Thymus (tissue), 14 donors: ENCODE measurements at places on chromosomes 3 and 15. TPM values are rescaled to one million over a fixed set of nuclear protein-coding genes. Genes with fewer than 3 reads are reported as not detected.
A peak's percentile ranks its signal among the peaks of the same experiment; 100 is the strongest.

DNA sequence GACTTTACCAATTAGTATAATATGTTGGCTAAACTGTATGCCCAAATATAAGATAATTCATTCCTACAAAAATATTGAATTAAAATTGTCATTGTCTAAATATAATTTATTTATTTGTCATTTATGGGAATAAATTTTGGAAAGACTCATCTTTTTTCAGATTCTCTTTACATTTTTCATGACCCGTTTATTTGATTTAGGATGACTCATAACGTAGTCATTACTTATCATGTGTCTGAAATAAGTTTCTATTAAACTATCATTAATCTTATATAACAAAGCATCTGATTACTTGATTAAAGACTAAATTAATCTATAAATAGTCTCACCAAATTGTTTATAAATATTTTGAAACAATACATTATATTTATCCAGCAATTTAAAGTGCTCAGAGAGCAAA, 516.6 kb downstream of the CADM2 start:
- no peaks in the 10 kb centered on the region for H3K4me1 ChIP-seq
- H3K4me3 ChIP-seq, result no peak overlapping the region
- no peak overlapping the region for H3K27ac ChIP-seq

The ANKUB1 gene
- polyA plus RNA-seq, result not detected

GRCh38 chr3:56801662-56802377, at the start of gene ARHGEF3:
TSS of gene ARHGEF3 (minus strand) at chr3:56801949. CDS start at chr3:56801798, 151 bp downstream.
- peaks cover 42% of the 10 kb centered on the region for H3K4me1 ChIP-seq
- peak within 1 kb of the TSS; percentile 99 for H3K4me3 ChIP-seq
- H3K27me3 ChIP-seq, result no peaks in the 10 kb centered on the region
- no peaks in the 10 kb centered on the region for H3K36me3 ChIP-seq
- peak; percentile 93 for DNase-seq

The FSD2 gene
- polyA plus RNA-seq, result 0.05 TPM

The CACNA1D gene
- 0.57 TPM for polyA plus RNA-seq

The FOXL2 gene
- 0.18 TPM for polyA plus RNA-seq

DNA sequence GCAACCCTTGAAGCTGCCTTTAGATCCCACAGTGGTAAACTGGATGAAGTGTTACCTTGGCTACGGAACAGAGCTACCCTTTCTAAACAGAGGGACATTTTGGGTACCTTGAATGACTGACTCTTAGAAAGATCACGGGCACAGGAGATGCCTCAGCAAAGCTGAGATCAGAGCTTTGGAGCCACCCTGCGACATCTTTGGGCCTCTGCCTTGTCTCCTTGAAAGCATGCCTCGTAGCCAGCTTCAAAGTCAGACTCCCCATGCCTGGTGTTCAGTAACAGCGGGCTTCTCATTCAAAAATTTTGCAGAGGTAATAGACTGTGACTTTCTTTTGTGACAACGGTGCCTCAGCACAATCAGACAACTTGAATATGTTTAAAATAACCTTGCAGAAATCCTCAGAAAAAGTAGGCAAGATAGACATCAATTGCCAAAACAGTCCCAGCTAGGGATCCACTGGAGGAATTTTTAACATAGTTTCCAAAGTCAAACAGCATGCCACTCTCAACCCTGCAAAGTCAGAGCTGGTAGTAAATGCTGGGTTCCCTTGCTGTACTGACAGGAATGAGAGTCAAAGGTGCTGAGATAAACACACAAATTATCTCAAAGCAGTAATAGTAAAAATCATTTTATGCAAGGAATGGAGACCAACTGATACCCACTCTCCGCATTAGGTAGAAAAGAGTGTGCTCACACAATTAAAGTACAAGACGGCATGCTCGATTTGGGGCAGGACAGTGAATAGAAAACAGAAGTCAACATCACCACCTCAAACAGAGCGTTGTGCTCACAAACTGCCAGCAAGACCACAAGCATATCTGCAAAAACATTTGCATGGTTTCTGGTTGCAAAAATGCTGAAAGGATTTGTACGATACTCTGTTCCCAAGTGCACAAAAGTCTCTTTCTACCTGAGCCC, 82.1 kb downstream of the MYO1E start:
- no peak overlapping the region for H3K27ac ChIP-seq
- no peak overlapping the region for H3K4me3 ChIP-seq
- H3K36me3 ChIP-seq, result no peaks in the 10 kb centered on the region
- no peaks in the 10 kb centered on the region for H3K27me3 ChIP-seq
- no peaks in the 10 kb centered on the region for H3K4me1 ChIP-seq

DNA sequence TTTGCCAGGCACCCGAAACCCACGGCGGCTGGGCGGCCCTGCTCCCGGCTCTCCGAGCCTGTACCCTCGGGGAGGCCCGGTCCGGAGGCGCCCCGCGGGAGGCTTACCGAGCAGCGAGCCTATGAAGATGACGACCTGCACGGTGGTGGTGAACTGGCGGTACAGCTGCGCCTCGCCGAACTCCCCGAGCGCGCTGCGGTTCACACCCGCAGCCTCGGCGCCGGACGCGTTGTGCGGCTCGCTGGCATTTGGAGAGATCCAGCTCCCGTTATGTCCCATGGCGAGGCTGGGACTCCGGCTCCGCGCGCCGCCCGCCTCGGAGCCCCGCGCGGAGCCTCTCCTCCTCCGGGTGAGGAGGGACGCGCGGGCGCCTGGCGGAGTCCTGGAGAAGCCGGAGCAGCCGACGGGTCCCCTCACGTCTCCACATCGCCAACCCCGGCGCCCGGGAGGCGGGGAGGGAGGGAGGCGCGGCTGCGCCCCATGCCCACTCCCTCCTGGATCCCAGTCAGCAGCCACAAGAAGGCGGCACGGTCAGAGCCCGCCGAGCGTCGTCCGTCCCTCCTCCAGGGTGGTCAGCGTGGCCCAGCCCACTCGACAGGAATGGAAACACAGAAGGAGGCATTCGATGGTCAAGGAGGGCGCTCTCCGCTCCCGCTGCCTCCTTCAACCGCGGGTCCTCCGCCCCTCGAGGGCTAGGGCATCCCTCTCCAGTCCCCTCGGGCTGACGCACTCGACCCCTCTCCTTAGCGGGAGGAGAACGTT, at the start of gene GPR176:
TSS of gene GPR176 (minus strand) at position 519 of the 762 bp plus-strand sequence. CDS start at position 279, 240 bp downstream.
- peak within 1 kb of the TSS; percentile 46 for H3K27ac ChIP-seq
- H3K4me1 ChIP-seq, result peaks cover 11% of the 10 kb centered on the region
- H3K36me3 ChIP-seq, result no peaks in the 10 kb centered on the region
- peak; percentile 11 for DNase-seq
- peaks cover 40% of the 10 kb centered on the region for H3K27me3 ChIP-seq

The PRSS50 gene
- polyA plus RNA-seq, result 0.27 TPM

DNA sequence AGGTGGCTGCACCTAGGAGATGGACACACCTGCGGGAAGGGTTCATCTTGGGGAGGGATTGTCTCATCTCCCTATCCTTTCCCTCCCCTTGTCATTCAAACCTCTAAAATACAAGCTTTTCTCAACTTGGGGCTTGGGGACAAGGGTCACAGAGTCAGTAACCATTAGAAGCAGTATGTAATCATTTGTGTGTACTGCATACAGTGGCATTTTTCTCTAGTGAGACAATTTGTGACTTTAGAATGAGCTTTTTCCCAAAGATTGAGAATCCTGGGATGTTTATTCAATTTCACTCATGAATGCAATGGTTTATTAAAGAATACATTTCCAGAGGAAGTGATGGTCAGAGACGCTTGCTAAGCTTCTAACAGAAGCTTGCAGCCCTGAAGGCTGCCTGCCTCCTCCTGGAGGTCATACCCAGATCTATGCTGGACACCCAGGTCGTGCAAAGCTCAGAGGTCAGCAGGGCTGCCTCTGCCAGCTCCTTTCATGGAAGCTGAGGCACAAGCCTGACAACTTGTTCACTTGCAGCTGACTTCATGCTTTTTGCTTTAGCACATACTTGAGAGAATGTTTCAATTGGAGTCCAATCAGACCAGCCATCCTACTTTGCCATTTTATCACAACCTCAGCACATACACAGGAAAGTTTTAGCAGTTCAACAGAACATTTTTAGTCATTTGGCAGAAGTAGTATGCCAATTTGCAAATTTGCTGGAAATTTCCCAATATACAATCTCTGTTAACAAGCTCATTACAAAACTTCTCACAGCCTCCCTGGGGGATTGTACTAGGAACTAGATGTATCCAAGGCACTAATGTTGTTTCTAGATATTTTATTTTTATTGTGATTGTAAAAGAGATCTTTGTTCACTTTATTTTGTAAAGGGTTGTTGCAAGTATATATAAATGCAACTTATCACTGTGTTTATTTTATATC, 25.6 kb upstream of the ALDH1L1 start:
- H3K27me3 ChIP-seq, result peaks cover 10% of the 10 kb centered on the region
- no peak for DNase-seq
- no peaks in the 10 kb centered on the region for H3K36me3 ChIP-seq

DNA sequence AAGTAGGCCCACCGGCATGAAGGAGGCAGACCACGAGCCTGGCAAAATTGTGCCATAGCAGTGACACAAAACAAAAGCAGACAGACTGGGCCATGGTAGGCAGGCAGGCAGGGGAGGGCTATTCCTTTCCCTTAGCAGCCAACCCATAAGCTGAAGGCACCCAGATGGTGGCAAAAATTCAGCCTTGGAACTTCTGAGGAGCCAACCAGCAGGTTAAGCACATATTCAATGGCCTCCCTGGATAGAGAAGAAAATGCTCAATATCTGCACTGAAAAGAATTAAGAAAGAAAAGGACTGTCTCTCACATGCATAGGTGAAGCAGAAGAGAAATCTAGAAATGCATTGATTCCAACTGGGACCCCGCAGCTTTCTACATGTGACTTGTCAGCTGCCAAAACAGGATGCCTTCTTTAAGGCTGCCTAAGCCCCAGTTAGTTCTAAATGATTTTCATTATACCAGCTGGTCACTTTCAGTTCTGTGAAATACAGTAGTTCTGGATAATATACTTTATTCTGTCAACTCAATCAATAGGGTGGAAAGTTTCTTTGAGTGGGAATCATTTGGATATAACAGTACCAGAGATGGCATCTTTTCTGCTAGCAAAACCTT, 2.7 kb downstream of the PRICKLE2 start:
- H3K4me3 ChIP-seq, result no peak overlapping the region
- H3K27me3 ChIP-seq, result no peaks in the 10 kb centered on the region
- H3K27ac ChIP-seq, result no peak overlapping the region
- H3K4me1 ChIP-seq, result no peaks in the 10 kb centered on the region

DNA sequence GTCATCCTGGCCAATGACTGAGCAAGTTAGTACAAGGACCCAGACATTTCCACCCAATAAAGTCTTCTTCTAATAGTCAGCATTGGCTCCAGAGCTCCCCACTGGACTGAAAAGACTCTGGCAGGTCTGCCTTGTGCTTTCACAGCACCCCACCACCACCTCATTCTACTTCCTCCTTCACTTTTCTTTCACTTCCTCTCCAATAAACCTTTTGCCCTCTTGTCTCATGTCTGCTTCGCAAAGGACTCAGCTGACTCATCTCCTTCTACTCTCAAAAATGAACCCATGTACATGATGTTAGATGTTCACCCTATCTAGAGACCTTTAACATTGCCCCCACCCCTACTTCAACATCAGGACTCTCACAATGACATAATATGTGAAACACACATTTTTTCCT, 181.0 kb upstream of the PPP2R3A start:
- no peak for DNase-seq
- no peak overlapping the region for H3K27ac ChIP-seq
- no peaks in the 10 kb centered on the region for H3K27me3 ChIP-seq
- no peak overlapping the region for H3K4me3 ChIP-seq
- H3K4me1 ChIP-seq, result no peaks in the 10 kb centered on the region

DNA sequence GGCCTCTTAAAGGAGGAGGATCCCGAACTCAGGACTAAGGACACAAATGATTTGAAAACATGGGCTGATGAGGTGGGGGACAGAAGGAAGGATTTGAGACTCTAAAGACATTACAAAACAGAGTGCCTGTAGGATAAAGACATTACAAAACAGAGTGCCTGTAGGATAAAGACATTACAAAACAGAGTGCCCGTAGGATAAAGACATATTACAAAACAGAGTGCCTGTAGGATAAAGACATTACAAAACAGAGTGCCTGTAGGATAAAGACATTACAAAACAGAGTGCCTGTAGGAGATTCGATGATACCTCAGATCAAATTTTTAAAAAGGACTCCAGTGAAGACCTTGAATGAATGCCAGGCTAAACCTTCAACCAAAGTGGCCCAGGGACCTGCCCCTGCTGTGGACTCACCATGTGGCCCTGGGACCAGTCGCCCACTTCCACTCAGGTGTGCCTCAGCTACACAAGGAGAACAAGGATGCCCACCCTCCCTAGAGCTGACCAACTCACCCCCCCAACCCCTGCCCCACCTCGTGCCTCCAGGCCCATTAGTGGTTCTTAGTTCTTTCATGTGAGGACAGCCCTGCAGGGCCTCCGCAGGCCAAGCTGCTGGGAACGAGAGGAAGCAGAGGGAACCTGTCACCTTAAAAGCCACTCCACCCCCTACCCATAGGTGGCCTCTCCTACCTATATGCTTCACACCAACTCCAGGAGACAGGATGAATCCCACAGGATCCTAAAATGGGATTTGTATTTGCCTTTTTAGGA, 59.8 kb downstream of the SH3BP5 start:
- H3K4me3 ChIP-seq, result no peak overlapping the region
- no peaks in the 10 kb centered on the region for H3K36me3 ChIP-seq
- no peaks in the 10 kb centered on the region for H3K27me3 ChIP-seq
- no peak for DNase-seq
- H3K4me1 ChIP-seq, result peaks cover 76% of the 10 kb centered on the region
- H3K27ac ChIP-seq, result no peak overlapping the region

- H3K36me3 ChIP-seq, result no peaks in the 10 kb centered on the region
- H3K27me3 ChIP-seq, result no peaks in the 10 kb centered on the region
These were observed 43.4 kb downstream of the ST3GAL6 start for GRCh38 chr3:98806521-98806920.

DNA sequence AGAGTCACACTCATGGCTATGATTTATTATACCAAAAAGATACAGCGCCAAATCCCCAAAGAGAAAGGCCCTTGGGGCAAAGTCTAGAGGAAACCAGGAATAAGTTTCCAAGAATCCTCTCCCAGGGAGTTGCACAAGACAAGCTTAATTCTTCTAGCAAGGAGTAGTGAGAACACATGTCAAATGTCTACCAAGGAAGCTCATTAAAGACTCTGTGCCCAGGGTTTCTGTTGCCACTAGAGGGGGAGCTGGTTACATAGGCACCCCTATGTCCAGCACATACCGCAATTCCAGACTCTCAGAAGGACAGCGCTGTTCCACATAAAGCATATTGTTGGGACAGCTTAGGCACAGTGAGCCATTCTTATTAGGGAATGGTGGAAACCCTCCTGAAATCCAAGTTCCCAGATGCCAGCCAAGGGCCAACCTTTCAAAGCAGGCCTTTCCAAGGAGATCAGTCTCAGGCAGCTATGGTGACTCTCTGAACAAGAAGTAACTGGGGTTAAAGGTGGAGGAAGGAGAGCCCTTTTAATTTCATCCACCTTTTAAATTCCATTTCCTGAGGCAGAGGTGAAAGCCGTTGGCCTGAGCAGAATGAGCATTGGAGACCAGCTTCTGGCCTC, 194.2 kb downstream of the UACA start:
- no peaks in the 10 kb centered on the region for H3K36me3 ChIP-seq
- H3K27me3 ChIP-seq, result no peaks in the 10 kb centered on the region
- DNase-seq, result no peak
- H3K27ac ChIP-seq, result no peak overlapping the region
- H3K4me3 ChIP-seq, result no peak overlapping the region
- H3K4me1 ChIP-seq, result no peaks in the 10 kb centered on the region

The DPPA4 gene
- polyA plus RNA-seq, result 14.2 TPM
